ENCODE measurements at places on chromosomes 16 and 17.

DNA sequence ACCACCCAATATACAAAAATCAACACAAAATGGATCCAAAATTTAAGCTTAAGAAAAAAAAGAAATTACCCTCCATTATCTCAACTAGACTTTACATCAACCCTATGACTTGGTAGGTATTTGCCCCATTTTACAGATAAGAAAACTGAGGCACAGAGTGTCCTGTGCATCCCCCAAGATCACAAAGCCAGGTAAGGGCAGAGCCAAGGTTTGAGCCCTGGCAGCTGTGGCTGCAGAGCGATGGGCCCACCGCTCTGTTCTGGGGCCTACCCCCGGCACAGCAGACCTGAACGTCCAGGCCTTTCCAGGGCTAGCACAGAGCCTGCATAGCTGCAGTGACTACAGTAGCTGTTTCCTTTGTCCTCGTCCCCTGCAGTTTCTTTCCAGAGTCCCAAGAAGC is 417.6 kb downstream of the SOX9 start:
- DNase-seq, result no peak

- no peak for DNase-seq
These were observed 20.2 kb upstream of the CPSF4L start for GRCh38 chr17:73281928-73282327.

- DNase-seq, result no peak
These were observed 668 bp downstream of the MMP15 start for GRCh38 chr16:58026139-58026704.

GRCh38 chr17:81419886-81420768 is 24.9 kb downstream of the BAHCC1 start:
- no peak for DNase-seq

- no peak for DNase-seq
These were observed 42.8 kb upstream of the ZC3H18 start for GRCh38 chr16:88527186-88527936.

- no peak for DNase-seq
These were observed 23.7 kb downstream of the FAM20A start for GRCh38 chr17:68577497-68577821.

- DNase-seq, result no peak
These were observed 18.0 kb downstream of the PIK3R6 start for GRCh38 chr17:8849311-8850041.

GRCh38 chr16:14529010-14529669 is 100.9 kb downstream of the PARN start:
- DNase-seq, result peak; percentile 67
